ENCODE measurements at places on chromosomes 12 and 14. TPM values are rescaled to one million over a fixed set of nuclear protein-coding genes. Genes with fewer than 3 reads are reported as not detected.

CTSG gene
- total RNA-seq = not detected

TAS2R31 gene
- 6.2 TPM for total RNA-seq

RARG gene
- 57.4 TPM for total RNA-seq

IFNG-AS1 gene
- total RNA-seq = 1.5 TPM

FIGNL2 gene
- total RNA-seq = 1.7 TPM

TEX22 gene
- total RNA-seq = 6.3 TPM

ABCD2 gene
- total RNA-seq = 21.9 TPM

CD27 gene
- total RNA-seq = 119 TPM

GRCh38 chr12:93612776-93613175, 40.3 kb downstream of the SOCS2 start:
- no peaks in the 10 kb centered on the region for H3K4me1 ChIP-seq
- H3K4me3 ChIP-seq = no peak overlapping the region
- no peaks in the 10 kb centered on the region for H3K36me3 ChIP-seq

- peak; percentile 34 for DNase-seq
- peaks cover 27% of the 10 kb centered on the region for H3K4me1 ChIP-seq
- H3K27ac ChIP-seq = peak overlapping the region; percentile 88
- H3K27me3 ChIP-seq = no peaks in the 10 kb centered on the region
- no peaks in the 10 kb centered on the region for H3K36me3 ChIP-seq
Observed at GRCh38 chr12:19440019-19440858, 947 bp downstream of the AEBP2 start.

GRCh38 chr14:47959740-47960139, 284.3 kb upstream of the MDGA2 start:
- H3K4me1 ChIP-seq = no peaks in the 10 kb centered on the region
- H3K36me3 ChIP-seq = no peaks in the 10 kb centered on the region
- no peak overlapping the region for H3K4me3 ChIP-seq
- H3K27me3 ChIP-seq = no peaks in the 10 kb centered on the region
- no peak overlapping the region for H3K27ac ChIP-seq

GRCh38 chr12:26643532-26644315, 189.3 kb downstream of the ITPR2 start:
- no peak overlapping the region for H3K4me3 ChIP-seq
- no peak for DNase-seq
- H3K27me3 ChIP-seq = no peaks in the 10 kb centered on the region

DNA sequence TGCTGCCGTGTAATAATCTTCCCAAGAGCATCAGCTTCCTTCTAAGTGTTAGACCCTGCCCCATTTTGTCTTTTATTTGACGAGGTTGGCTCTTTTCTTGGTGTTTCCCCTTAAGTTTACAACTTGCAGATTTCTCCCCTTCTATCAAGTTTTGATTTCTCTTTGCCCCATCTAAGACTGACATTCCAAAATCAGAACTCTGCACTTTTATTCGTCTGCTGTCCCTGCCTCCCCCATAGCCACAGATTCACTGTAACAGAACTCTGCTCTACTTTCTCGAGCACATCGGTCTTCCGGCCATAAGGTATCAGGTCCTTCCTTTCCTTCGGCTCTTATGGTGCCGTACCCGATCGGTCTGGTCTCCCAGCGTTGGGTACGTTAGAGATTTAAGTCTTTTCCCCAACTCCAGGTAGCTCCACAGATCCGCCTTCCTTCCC, 563 bp downstream of the DCP1B start:
- H3K27ac ChIP-seq = peak overlapping the region; percentile 80
- no peaks in the 10 kb centered on the region for H3K27me3 ChIP-seq
- H3K4me1 ChIP-seq = peaks cover 10% of the 10 kb centered on the region
- H3K36me3 ChIP-seq = peaks cover 4% of the 10 kb centered on the region
- peak overlapping the region; percentile 80 for H3K4me3 ChIP-seq

DNA sequence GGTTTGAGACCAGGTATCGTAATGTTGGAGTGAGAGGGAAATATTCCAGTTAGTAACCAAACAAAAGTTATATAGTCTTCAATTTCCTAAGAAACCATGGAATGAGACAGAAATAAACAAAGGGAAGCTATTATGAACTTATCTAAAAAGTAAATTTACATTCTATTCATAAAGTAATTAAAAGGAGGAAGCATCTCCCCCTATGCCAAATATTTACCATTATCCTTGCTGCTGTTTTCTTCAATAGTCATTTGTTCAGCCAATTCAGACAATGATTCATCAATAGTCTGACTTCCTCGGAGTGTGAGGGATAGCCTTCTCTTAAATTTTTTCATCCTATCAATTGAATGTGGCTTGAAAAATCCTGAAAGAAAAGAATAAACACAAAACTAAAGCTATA, 65.7 kb downstream of the CDK17 start:
- no peak overlapping the region for H3K4me3 ChIP-seq
- no peak overlapping the region for H3K27ac ChIP-seq
- peaks cover 4% of the 10 kb centered on the region for H3K36me3 ChIP-seq
- DNase-seq = no peak
- peaks cover 13% of the 10 kb centered on the region for H3K4me1 ChIP-seq

- no peaks in the 10 kb centered on the region for H3K27me3 ChIP-seq
- peaks cover 18% of the 10 kb centered on the region for H3K4me1 ChIP-seq
- no peak for DNase-seq
- peak overlapping the region; percentile 81 for H3K4me3 ChIP-seq
Observed at GRCh38 chr14:59482541-59483331, 1.5 kb downstream of the L3HYPDH start.

DNA sequence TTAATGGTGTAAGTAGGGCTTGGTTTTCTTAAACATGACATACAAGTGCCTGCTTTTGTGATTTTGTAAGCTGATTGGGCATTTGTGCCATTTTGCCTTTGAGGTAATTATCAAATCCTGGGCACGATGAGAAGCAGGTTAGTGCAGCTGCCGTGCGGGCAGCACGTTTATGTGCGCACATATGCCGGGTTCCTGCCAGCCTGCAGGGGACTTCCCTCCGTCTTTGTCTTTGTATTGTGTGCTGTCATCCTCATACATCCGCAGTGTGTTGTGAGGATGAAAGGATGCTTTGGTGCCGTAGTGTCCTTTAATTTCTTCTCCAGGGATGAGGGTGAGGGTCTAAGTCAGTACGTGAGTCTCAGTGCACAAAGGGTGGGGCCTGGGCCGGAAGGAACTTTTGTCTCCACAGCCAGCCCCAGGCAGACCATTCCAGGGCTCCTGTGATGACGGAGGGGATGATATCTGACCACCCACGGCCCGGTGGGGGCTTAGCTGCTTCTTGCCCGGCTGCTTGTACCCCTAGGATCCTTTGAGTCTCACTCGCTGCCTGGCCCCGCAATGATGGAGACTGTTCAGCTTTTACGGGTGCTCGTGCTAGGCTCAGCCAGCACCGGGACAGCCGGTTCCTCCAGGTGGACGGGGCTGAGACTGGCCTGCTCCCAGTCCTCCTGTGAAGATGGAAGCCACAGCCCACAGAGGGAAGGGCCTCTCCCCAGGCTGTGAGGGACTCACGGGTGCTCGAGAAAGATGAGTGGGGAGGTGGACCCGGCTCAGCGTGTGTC, 54.6 kb downstream of the ADGRD1 start:
- H3K27me3 ChIP-seq = no peaks in the 10 kb centered on the region
- H3K4me1 ChIP-seq = no peaks in the 10 kb centered on the region
- H3K36me3 ChIP-seq = no peaks in the 10 kb centered on the region
- H3K4me3 ChIP-seq = no peak overlapping the region

DNA sequence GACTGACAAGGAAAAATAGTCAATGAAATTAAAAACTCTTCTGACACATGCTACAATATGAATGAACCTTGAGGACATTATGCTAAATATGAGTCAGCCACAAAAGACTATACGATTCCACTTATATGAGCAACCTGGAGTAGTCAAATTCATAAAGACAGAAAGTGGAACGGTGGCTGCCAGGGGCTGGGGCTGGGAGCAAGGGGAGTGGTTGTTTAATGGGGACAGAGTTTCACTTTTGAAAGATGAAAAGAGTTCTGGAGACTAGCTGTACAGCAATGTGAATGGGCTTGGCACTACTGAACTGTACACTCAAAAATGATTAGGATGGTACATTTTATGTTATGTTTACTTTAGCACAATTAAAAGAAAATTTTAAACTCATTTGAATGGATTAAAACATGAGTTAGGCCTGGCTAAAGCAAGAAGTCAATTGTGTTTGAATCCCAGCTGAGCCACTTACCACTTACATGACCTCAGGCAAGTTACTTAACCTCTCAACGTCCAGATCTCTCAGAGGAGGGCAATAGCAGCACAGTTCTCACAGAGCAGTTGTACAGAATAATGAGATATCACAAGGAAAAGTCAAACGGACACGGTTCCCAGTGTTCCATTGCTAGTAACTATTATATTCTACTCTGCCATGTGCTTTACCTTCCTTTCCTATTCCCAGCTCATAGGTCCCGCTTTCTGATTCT, 102.5 kb downstream of the SPTSSA start:
- no peaks in the 10 kb centered on the region for H3K27me3 ChIP-seq
- no peaks in the 10 kb centered on the region for H3K4me1 ChIP-seq
- no peak overlapping the region for H3K27ac ChIP-seq
- no peak for DNase-seq
- no peak overlapping the region for H3K4me3 ChIP-seq

DNA sequence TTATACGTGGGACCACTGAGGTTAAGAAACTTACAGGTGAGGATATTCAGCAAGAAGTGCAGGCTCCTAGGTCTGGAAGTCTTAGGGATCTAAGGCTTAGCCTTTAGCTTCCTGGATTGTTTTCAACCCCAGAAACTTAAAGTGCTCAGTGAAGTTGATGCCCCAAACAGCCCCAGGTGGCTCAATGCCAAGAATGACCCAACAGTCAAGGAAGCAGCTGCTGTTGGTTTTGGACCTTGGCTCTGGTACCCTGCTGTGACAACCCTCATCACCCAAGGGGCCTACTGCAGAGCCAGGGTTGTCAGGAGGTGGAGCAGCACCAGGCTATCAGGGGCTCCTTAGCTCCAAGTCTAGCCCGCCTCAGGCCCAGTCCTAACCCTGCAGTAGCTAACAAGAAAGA, 36.8 kb downstream of the VDR start:
- DNase-seq = no peak
- no peaks in the 10 kb centered on the region for H3K4me1 ChIP-seq
- no peaks in the 10 kb centered on the region for H3K36me3 ChIP-seq
- no peak overlapping the region for H3K27ac ChIP-seq
- no peaks in the 10 kb centered on the region for H3K27me3 ChIP-seq

GRCh38 chr12:8031872-8032241, 659 bp upstream of the FOXJ2 start:
- peak; percentile 32 for DNase-seq
- H3K36me3 ChIP-seq = peaks cover 9% of the 10 kb centered on the region
- H3K4me1 ChIP-seq = peaks cover 36% of the 10 kb centered on the region
- peak overlapping the region; percentile 71 for H3K4me3 ChIP-seq
- peak overlapping the region; percentile 100 for H3K27ac ChIP-seq
- H3K27me3 ChIP-seq = no peaks in the 10 kb centered on the region

DNA sequence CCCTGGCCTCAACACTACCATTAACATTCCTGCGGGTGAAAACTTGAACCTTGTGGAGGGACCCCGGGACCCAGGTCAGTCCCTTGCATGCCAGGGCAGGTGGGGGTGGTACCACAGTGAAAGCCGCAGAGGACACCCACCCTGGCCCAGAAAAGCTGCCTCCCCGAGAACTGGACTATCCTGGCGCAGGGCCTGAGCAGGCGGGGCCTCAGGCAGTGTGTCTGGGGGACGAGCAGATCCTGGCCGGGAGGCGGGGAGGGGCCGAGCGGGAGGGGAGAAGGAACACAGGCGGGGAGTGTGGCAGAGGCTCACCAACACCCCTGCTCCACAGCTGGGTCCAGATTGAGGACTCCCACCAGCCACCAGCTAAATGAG, 10.0 kb downstream of the AHNAK2 start:
- no peaks in the 10 kb centered on the region for H3K4me1 ChIP-seq
- H3K27me3 ChIP-seq = peaks cover 4% of the 10 kb centered on the region
- no peak for DNase-seq
- no peak overlapping the region for H3K27ac ChIP-seq

- H3K4me1 ChIP-seq = no peaks in the 10 kb centered on the region
- H3K27me3 ChIP-seq = no peaks in the 10 kb centered on the region
- H3K27ac ChIP-seq = no peak overlapping the region
- no peaks in the 10 kb centered on the region for H3K36me3 ChIP-seq
- DNase-seq = no peak
- no peak overlapping the region for H3K4me3 ChIP-seq
Observed at GRCh38 chr14:25308244-25308643, 258.3 kb upstream of the STXBP6 start.

DNA sequence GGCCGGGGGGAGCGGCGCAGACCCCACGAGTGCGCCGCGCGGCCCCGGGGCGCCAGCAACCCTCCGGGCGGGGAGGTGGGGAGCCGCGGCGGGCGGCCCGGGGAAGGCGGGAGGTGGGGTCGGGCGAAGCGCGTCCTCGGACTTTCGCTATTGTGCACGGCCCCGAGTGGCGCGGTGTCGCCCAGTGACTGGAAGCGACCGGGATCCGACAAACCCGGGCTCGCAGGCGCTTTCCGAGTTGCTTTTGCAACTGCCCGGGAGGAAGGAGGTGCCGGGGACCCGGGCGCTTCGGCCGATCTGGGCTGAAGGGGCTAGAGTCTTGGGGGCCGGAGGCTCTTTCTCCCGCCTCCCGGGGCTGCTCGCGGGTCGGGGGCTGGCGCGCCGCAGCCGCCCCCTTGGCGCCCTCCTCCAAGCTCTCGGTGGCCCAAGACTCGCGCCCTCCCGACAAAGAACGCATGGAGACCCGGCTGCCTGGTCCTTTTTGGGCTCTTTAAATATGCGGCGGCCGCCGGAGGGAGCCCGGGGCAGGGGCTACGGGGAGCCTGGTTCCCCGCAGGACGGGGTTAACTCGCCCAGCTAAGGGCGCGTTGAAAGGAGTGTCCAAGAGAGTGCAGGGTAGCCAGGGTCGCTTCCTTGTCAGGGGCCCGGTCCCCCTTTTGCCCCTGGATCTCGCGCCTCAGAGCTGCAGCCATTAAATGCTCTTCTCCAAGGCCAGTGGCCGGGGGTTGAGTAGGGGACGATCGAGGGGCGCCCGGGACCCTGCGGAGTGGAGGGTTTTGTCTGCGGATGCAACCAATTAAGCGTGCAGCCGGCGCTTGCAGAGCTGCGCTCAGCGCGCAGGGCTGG, 1.4 kb downstream of the HMGA2 start:
- H3K4me3 ChIP-seq = no peak overlapping the region
- no peak for DNase-seq
- no peaks in the 10 kb centered on the region for H3K36me3 ChIP-seq
- no peaks in the 10 kb centered on the region for H3K27me3 ChIP-seq

DNA sequence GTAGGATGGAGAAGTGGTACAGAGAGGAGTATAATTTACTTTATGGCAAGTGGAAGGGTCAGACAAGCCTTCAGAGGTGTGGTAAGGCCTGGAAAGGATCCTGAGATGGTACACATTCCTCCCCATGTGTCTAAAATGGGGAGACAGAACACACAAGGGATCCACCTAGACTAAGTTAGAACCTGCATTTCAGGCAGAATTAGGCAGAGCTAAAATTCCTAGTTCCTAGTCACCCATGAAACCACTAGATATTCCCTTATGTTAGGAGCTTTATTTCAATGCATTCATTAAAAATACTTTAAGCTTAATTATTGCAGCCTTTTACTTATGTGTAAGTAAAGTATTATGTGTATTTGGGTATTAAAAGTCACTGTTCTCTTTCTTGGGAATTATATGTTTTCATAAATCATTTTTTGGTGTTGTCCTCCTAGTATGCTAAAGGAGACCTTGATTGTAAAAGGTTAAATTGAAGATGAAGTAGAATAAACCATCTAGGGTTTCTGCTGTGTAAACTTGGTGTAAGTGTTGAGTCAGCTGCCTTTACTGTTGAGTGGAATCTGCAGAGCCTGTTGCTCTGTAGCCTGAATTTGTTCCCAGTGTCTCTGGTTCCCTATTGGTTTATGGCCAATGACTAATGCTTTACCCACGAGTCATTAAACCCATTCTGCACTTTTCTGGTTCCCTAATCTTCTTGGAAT, 423.2 kb downstream of the ATP23 start:
- H3K27ac ChIP-seq = no peak overlapping the region
- no peaks in the 10 kb centered on the region for H3K27me3 ChIP-seq
- no peaks in the 10 kb centered on the region for H3K36me3 ChIP-seq
- no peaks in the 10 kb centered on the region for H3K4me1 ChIP-seq
- no peak overlapping the region for H3K4me3 ChIP-seq
- no peak for DNase-seq
